ENCODE measurements at places on chromosomes 4 and X.

DNA sequence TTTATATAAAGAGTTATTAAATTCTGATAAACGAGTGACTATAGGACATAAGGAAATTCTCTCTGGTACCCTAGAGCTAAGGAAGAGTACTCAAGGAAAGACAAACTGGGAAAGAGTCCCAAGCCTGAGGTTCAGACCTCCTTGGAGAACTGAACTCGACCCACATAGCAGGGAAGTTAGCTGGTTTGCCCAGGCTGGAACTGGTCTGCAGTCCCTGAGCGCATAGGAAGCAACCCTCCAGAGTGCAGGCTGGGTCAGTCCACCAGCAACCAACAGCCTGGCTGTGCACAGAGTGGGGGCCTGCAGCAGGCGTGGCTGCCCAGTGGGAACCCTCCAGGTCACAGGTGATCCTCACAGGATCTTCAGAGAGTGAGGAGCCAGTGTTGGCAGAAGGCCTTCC lies 114.1 kb downstream of the SOWAHB start:
- DNase-seq, result no peak

DNA sequence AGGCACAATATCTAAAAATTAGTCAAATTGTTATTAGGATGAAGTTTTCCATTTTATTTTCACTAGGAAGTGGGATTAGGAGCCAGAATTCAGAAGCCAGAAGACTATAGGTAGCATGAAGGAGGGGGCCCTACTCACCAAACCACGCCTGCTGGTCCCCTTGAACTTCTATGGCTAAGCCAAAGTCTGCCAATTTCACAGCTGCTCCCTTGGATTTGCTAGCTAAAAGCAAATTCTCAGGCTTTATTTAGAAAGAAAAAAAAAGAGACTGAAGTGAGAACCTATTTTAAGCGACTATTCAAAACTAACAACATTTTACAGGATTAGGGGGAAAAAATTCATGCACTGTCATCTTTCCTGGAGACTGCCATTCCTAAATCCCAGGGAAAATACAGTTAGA lies 224.3 kb downstream of the CAMK2D start:
- DNase-seq, result no peak

DNA sequence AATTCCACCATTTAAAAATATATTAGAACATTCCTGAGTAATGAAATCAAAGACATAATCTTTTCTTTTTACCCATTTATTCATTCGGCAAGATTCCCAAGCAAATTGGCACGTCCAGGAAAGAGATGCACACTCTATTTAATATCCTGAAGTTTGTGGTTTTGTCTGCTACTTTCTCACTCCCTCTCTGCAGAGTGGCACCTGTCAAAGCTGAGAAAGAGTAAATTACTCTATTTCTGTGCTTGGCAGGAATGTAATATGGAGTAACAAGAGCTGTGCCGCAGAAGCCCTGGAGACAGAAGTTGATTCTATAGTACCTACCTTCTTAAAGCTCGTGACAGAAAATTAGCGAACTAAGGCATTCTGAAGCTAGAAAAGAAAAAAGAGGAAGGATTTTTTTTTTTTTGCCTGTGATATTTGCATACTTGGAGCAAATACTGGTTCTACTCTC lies 5.5 kb downstream of the GSTCD start:
- DNase-seq, result no peak

DNA sequence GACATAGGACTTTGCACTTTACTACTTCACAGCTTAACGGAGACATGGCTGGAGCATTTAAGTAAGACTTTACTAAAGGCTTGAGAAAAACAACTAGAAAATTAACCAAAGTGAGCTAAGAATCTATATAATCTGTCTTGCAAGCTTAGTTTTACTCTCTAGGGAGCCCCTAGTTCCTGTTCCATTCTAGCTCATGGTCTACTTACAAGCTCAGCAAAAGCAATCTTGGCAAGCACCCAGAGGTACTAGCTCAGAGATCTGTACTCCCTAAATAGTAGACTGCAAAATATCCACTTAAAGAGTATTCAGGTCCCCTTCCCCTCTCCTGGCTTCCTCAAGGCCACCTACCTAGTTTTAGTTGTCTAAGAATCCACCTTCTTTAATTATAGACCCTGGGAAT lies 469.0 kb downstream of the IDS start:
- DNase-seq, result no peak

DNA sequence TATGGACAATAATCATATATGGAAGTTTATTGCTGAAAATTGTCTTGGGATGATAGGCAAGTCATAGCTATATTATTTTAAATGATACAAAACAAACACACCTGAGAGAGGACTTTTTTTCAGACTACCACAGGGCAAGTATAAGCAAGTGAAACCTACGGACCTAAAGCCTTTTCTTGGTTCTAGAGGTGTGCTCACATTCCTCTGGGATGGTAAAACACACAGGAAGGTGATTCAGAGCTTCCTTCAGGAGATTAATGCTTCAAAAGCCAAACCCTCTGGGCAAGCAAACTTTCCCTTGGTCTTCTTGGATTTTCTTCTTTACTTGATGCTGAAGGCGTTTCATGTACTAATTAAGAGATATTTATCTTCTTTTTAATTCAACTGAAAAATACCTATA lies 60.1 kb upstream of the ACSL4 start:
- no peak for DNase-seq

DNA sequence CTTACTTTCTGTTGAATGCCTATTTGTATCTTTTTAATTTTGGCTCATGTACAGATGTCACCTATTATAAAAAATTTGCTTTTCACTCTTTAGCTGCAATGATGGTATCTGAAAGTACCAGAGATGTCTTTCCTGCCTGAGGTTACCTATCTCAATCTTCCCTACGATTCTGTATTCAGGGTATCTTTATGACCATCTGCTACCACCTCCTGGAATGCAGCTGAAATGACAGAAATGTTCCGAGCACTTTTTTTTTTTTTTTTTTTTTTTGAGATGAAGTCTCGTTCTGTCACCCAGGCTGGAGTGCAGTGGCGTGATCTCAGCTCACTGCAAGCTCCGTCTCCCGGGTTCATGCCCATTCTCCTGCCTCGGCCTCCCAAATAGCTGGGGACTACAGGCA lies 136.4 kb downstream of the REPS2 start:
- DNase-seq, result no peak

- peak; percentile 26 for DNase-seq
These were observed 519 bp downstream of the SLC25A4 start for GRCh38 chr4:185143601-185143969.

DNA sequence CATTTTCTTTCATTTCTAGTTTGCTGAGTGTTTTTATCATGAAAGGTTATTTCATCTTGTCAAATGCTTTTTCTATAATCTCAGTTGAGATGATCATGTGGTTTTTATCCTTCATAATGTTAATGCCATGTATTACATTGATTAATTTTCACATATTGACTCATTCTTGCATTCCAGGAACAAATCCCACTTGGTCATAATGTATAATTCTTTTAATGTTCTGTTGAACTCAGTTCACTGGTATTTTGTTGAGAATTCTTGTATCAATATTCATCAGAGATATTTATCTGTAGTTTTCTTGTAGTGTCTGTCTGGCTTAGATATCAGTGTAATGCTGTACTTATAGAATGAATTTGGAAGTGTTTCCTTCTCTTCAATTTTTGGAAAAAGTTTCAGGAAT lies 16.7 kb upstream of the LHFPL1 start:
- DNase-seq, result no peak

GRCh38 chrX:130876226-130876625 lies 26.8 kb downstream of the ENOX2 start:
- DNase-seq, result no peak

DNA sequence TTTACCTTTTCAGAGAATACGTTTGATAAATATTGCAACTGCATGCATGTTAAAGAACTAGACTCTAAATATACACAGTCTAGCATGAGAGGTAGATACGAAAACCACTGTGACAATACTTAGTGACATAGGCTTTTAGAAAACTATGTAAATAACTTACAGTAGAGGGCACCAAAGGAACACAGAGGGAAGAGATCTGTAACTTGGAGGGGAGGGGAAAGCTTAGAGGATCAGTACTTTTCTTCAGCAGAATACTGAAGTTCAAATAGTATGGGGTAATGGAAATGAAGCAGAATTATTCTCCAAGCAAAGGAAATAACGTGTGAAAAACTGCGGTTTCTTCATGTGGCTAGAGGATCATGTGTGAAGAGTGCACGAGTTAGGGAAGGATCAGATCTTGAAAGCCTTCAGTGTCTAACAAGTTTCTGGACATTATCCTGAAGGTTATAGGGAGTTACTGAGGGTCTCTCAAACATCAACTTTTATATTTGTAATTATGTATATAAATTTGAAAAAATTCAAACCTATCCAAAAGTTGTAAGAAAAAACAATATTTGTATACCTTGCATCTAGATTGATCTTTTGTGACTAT lies 264.3 kb downstream of the NPFFR2 start:
- peak; percentile 85 for DNase-seq

Data from NCI-H510A treated with DMSO at 0.1 percent for 48 hours (cell line).